ENCODE measurements at places on chromosomes 5 and 9.

- DNase-seq, result no peak
These were observed 179.0 kb upstream of the TNC start for GRCh38 chr9:115296831-115297565.

DNA sequence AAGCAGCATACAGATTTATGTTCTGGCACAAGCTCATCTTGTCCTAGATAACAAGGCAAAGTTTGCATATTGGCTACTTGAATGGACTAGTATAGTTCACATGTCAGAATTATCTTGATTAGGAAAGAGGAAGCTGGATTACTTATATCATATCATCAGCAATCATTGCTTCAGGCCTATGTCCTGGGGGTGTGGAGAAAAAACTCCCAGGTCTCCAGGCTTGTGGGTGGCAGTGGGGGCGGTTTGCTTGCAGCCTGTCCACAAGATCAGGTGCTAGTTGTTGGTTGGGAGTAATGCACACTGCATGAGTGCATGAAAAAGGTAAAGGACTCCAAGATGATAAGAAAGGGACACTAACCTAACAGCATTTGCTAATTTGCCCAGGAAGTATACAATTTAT, 326.4 kb upstream of the PDE4D start:
- no peak for DNase-seq

- no peak for DNase-seq
These were observed at the start of gene CTXN3 for GRCh38 chr5:127649018-127649439. Gene CTXN3 (plus strand): TSS chr5:127649082. CDS start chr5:127657522, 8,440 bp downstream.

DNA sequence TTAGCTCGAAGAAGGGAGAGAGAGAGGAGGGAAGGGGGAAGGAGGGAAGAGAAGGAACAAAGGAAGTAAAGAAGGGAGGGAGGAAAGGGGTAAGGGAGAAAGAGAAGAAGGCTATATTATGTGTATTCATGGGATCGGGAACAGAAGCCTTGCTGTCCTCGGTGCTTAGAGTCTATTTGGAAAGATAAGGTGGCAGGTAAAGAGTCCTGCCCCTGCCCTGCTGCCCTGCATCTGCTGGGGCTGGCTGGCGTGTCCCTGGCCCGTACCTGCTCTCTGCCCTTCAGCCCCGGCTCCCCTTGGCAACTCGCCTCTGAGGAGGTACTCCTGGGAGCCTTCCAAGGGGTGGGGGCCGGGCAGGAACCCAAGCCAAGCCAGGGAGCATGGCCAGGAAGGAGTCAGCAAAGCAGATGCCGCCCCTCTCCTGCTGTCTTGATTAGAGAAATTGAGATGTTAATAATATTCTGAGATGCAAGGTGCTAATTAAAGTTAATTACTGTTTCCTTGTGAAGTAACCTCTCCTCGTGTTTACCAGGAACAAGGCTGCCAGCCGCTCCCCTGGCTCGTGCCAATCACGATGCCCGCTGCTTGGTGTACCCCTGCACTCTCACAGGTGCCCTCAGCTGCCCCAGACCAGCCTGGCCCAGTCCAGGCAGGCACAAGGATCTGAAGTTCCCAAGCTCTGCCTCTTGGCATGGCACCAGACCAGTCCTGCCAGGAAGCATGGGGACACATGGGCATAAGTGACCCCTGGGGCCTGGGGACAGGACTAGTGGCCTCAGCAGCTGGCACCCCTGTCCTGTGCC, 36.6 kb downstream of the PCDH1 start:
- no peak for DNase-seq

DNA sequence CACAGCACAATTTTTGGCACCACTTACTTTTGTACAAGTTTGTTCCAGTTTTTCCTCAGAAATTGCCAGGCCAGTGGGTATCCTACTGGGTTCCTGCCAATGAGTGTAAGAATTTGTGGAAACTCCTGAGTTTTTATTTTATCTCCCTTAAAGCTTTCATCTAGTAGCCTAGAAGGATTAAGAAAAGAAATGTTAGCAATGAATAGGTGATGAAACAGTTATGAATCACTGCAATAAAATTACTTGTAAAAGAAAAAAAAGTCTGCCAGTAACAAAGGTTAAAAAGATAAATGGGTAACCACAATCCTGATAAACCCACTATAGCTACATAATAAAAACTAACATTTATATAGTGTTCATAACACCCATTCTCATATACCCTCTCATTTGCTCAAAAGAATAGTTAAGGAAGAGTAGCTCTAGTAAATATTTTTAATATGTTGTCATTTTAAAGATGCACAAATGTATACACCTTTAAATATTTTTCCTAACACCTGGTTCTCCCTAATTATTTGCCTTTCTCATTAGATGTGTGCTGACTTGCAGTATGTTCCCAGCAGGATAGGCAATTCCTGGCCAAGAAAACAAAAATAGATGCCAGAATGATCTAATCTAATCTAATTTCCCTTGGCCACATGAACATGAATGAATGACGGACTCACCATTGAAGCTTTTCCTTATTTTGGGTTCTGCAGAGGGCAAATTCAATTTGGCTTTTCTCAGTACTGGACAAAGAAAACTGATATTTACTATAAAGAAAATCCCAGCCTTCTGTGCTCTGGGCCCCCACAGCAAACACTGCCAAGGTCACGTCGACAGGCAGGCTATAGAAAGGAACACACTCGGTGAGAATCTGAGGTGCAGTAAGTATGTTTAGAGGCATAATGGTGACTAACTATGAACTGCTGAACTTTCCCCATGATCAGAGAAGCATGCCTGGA, 26.4 kb downstream of the ERAP1 start:
- DNase-seq, result no peak

DNA sequence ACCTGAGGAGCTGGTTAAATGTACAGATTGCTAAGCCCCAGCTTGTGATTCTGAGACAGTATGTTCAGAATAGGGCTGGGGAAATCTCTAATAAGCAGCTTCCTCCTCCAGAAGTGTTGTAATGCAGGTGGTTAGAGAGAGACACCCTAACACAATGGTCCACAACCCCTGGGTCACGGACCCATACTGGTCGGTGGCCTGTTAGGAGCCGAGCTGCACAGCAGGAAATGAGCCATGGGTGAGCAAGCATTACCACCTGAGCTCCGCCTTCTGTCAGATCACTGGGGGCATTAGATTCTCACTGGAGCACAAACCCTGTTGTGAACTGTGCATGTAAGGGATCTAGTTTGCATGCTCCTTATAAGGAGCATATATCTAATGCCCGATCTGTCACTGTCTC, 61.8 kb downstream of the SLC36A1 start:
- no peak for DNase-seq

DNA sequence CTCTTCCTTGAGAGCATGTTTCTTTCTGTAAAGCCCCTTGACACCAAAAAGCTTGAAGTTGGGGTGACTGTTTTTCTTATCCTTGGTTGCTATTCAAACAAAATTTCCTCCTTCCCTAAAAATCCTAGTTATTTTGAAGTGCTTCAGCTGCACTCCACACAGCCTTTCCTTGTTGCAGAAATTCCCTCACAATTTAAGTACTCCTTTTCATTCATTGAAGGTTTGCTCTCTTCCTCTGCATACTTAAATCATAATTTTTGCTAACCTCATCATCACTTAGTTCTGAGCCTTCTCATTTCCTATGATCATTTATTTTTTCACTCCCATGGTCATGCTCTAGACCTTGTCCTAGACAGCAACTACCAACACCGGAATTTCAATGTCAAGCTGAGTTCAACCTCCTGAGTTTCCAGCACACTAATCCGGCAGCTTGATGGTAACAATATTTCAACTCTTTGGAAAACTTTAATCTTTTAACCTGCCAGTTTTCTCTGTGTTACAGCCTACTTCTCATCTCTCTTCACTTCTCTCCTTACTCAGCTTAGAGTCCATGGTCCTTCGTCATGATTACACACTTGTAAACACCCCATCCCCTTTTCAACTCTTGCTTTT, 78.7 kb upstream of the ACTBL2 start:
- no peak for DNase-seq

- no peak for DNase-seq
These were observed 90.3 kb upstream of the ZNF462 start for GRCh38 chr9:106772523-106773290.

DNA sequence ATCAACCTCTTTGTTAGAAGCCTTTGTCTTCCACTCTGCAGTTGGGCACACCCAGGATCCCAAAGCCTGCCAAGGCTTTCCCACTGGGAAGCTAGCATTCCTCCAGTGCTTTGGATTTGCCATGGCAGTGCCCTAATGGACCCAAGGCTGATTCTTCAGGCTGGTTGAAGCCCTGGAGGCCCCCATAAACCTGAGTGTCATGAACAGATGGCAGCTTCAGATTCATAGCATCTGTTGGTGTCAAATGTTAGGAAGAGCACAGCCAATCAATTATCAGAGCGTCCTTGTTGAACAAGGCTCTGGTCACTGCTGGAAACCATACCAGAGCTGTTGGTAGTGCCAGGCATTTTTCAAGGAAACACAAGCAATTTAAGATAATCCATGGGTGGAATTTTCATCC, 241.1 kb upstream of the KLF4 start:
- no peak for DNase-seq

All from AG09319 (cell line).